ENCODE measurements at places on chromosomes 7 and 10. TPM values are rescaled to one million over a fixed set of nuclear protein-coding genes. Genes with fewer than 3 reads are reported as not detected.

Gene RHBDD2
- 97.1 TPM for polyA plus RNA-seq

Gene TLL2
- polyA plus RNA-seq, result 0.08 TPM

Gene HMX3
- polyA plus RNA-seq, result not detected

Gene CRHR2
- polyA plus RNA-seq, result not detected

Gene PVRIG
- 1.6 TPM for polyA plus RNA-seq

Gene PCDH15
- polyA plus RNA-seq, result 0.16 TPM

Gene KCP
- polyA plus RNA-seq, result 0.22 TPM

Gene ASB4
- 0.05 TPM for polyA plus RNA-seq

Gene GNGT1
- polyA plus RNA-seq, result not detected

Gene CYP2C18
- 0.74 TPM for polyA plus RNA-seq

Gene ELN
- 99.5 TPM for polyA plus RNA-seq

Gene ZCWPW1
- polyA plus RNA-seq, result 12.2 TPM

Gene MYH16
- 0.04 TPM for polyA plus RNA-seq

Gene CPA5
- polyA plus RNA-seq, result 0.08 TPM

Gene DIP2C
- polyA plus RNA-seq, result 3.9 TPM

Gene METTL27
- 3.9 TPM for polyA plus RNA-seq

Gene VAX1
- polyA plus RNA-seq, result not detected

Gene NYAP1
- 0.39 TPM for polyA plus RNA-seq

Gene FAM180A
- 0.65 TPM for polyA plus RNA-seq

Gene KCNIP2
- 0.37 TPM for polyA plus RNA-seq

Gene CCL24
- polyA plus RNA-seq, result 1.1 TPM

Gene TMEM270
- polyA plus RNA-seq, result 0.19 TPM

Gene CDK6
- 3.3 TPM for polyA plus RNA-seq

Gene CALN1
- polyA plus RNA-seq, result 0.02 TPM

Gene ACSM6
- not detected for polyA plus RNA-seq

Gene GRID2IP
- polyA plus RNA-seq, result 0.23 TPM

Gene CPXM2
- polyA plus RNA-seq, result 0.66 TPM

Gene C10orf105
- 0.34 TPM for polyA plus RNA-seq

Gene AS3MT
- 1.9 TPM for polyA plus RNA-seq

Gene EN2
- 0.04 TPM for polyA plus RNA-seq

Gene ZPBP
- not detected for polyA plus RNA-seq

Gene SPDYE1
- not detected for polyA plus RNA-seq

Gene UNC5B
- polyA plus RNA-seq, result 4.4 TPM

Gene SNX10
- polyA plus RNA-seq, result 54.7 TPM

Gene NANOS1
- polyA plus RNA-seq, result 0.73 TPM

Gene CPA1
- polyA plus RNA-seq, result 0.31 TPM
